ENCODE measurements at places on chromosomes 3 and 15.
A peak's percentile ranks its signal among the peaks of the same experiment; 100 is the strongest.

DNA sequence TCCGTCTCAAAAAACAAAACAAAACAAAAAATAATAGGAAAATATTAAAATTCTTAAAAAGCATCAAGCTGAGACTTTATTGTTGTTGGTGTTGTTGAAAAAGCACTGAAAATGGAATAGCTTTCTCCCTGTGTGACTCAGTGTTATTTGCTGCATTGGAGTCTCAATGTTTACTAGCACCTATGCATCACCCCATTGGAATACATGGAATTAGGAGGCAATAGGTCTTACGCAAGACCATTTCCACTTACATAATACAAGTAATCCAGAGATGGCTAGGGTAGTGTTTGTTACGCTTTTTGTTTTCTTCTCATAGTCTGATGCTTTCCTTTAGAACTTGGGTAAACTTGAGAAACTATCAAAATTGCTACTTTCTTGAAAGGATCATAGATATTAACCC is 15.2 kb downstream of the GXYLT2 start:
- no peak for DNase-seq

DNA sequence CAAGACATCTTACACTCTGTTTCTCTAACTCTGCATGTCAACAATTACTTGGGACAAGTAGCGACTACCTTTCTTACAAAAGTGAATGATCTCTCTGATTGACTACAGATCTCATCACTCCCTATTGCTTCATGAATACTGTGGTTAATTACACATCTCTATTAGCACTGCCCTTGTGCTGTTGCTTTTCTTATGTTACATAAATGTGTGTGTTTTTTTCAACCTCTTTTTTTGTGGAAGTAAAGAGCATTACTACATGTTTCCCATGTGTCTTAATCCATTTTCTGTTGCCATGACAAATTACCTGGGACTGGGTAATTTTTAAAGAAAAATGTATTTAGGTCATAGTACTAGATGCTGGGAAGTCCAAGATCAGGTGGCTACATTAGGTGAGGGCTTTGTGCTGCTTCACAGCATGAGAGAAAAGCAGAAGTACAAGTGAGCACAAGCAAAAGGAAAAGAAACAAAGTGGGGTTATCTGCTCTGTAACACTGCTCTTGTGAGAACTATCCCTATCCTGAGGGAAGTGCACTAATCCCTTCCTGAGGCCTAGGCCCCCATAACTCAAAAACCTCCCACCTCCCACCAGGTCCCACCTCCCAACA is 298.2 kb upstream of the SATB1 start:
- no peak for DNase-seq

DNA sequence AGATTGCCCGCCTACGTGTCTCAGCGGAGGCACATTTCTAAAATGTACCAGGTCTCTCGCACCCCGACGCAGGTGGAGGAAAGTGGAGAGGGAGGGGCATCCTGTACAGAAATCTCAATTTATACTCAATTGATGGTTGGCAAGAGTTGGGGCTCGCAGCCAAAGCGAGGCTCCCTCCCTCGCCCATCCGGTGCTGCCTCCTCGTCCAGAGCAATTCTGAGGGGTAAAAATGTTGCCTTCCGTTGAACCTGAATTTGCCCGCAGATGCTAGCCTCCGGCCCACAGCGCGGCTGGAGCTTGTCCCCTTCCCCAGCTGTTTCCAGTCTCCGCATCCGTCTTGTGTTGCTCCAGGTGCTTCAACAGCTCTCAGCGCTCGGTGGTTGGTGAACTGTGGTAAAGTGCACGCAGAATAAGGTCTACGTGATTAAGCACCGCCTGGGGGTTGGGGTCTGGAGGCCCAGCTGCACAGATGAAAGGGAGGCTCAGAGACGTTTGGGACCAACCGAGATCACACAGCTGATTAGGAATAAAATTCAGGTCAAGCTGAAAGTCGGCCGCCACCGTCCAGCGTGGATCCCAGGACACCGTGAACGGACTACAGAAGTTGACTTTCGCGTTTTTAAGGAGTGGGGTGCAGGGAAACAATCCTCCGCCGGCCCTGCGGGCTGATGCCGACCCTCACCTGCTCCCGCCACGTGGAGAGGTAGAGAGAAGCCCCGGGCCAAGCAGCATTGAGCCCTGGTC is 846 bp upstream of the POLG start:
- DNase-seq: peak; percentile 45

- no peak for DNase-seq
Observed at GRCh38 chr15:60972866-60973265, 256.2 kb downstream of the RORA start.

DNA sequence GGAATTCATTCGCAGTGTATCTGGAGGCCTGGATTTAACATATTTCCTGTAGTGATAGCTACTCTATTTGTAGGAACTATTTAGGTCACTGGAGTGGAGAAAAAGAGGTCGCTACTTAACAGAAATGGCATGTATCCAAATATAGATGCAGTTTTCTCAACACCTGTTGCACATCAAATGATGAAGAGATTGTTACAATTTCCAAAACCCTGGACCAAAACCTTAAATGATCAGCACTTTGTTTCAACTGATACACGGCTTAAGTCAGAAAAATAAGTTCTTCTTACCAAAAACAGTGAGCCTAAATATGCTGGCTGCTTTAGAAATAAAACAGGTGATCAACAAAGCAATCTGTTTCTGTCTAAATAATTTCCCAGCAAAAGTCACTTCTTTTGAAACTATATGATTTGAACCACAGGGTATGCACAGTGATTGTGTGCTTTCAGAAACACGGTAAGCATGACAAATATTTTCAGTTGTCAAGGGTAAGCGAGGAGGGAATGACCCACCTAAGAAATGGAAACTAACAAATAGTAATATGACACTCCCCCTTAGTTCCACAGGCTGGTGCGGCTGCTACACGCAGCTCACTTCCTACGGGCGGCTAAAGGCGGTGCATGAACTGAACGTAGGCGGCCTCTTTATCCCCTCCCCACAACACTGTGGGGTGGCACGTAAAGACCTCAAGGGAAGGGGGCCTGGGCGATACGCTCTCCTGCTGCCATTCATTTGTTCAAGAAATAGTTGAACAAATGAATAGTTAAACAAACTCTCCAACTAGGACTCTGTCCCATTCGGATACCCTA is 1.1 kb downstream of the EHD4 start:
- DNase-seq: peak; percentile 48

DNA sequence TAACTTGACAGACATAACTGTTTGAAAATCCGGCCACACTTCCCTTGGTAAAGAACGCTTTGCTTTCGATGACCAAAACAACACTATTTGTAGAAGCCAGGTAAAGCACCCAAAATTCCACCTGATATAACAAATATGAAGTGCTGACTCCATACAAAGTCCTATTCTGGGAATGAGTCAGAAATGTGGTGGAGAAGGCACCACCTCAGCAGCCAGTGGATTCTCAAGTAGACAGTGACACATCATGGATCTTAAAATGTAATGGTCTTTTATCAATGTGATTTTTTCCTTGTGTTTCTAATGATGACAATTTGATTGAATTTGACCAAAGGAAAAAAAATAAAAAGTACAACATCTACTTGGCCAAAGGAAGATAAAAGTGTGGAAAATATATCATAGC is 135.0 kb upstream of the WNT5A start:
- DNase-seq: no peak

DNA sequence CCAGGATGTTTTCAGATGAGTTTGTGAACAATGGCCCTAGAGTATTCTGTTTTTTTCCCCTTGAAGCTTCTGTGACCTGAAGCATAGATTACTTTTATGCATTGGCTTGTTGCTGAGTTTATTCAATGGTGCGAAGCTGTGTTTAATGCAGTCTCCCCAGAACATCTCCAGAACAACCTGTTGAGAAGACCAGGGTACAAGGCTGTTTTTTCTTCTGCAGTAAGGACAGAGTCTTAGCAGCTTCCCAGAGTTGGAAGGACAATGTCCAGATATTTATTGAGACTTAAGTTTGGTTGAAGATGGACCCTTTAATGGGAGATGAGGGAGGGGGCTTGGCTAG is 295.6 kb downstream of the LRTM1 start:
- DNase-seq: no peak

DNA sequence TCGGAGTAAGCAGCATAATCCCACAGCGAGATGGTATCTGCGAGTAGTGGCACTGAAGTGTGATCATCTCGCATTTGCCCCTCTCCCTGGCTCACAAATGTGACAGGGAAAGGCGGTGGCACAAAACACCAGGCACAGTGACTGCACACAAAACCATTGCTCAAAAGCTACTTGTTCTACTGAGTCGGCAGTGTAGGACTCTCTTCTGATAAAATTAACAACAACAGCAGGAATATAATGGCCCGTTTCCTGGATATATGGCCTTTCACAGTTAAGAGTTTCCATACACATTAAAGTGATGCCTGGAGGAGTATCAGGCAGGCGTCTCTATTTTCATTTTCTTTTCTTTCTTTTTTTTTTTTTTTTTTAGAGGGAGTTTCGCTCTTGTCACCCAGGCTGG is 69.0 kb downstream of the MYO1E start:
- no peak for DNase-seq

- DNase-seq: no peak
Observed at GRCh38 chr3:108602249-108602934, 12.9 kb downstream of the DZIP3 start.

DNA sequence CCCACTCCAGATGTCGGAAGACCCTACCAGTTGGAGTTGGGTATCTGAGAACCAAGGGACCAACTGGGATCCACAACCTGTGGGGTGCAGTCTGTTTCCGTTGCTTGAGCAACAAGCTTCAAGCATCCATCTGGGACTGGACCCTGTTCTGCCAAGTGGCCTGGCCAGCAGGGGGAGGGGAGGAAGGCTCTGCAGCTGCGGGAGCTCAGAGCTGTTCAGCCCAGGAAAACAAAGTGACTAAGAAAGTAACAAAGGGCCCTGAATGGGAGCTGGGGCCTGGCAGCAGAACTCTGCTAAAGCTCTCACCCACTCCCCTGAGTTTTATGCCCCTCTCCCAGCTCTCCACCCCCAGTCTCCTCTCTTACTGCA is 2.7 kb downstream of the TYRO3 start:
- DNase-seq: no peak

DNA sequence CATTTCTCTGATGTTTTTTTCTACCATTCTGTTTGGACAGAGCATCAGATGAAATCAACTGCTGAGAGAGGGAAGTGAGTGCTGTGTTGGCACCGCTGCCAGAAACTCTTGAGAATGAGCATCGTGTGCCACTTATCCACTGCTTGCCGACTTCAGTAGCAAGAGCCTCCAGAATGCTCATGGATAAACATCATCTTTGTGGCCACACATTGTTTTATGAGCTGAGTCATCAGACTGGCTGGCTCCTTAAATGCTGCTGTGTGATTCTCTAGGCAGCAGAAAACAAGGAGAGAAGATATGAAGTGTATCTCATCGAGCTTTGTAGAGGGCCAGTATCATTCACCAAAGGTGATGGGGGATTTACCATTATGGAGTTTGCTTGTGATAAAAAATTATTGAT is 3.4 kb upstream of the DOCK3 start:
- peak; percentile 55 for DNase-seq

GRCh38 chr3:119636249-119636648 is 24.1 kb downstream of the POPDC2 start:
- no peak for DNase-seq

DNA sequence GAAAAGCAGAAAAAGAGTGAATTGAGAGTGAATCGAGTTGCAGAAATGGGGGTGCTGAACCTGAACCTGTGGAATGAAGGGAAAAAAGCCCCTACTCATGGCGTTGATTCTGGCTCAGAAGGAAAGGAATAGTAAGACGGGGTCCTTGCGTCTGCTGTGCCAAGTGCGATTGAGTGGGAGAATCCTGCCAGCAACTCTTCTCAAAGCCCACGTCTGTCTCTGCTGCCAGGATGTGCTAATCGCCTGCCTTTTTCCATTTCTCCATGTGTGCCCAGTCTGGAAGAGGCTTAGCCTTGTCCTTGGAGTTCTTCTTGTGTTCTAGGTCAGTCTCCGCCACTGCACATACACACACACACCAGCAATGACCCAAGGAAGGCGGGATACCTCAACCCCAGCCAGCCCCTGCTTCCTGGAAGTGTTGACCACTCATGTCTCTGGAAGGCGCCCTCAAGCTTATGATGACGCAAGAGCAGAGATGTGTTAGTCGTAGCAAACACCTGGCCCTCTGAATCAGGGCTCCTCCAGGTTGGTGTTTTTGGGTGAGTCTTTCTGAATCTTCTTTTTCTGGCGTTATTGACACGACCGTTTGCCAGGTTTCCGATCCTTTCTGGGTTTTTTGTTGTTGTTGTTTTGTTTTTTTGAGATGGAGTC is 262.4 kb upstream of the PROK2 start:
- no peak for DNase-seq

DNA sequence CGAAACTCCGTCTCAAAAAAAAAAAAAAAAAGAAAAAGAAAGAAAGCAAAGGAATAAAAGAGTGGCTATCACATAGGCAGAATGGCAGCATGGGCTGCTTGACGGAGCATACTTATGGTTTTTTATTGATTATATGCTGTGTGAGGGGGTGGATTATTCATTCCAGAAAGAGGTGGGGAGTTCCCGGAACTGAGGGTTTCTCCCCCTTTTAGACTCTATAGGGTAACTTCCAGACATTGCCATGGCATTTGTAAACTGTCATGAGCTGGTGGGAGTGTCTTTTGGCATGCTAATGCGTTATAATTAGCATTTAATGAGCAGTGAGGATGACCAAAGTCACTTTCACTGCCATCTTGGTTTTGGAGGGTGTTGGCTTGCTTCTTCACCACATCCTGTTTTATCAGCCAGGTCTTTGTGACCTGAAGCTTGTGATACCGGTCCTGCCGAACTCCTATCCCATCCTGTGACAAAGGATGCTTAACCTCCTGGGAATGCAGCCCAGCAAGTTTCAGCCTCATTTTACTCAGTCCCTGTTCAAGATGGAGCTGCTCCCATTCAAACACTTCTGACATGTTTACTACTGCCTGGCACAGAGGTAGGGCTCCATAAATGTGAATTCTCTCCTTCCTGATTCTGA is 15.8 kb upstream of the ABHD17C start:
- no peak for DNase-seq

GRCh38 chr3:141164852-141165251 is 66.8 kb upstream of the PXYLP1 start:
- DNase-seq: no peak

- no peak for DNase-seq
Observed at GRCh38 chr3:172132159-172132586, 92.8 kb downstream of the FNDC3B start.

GRCh38 chr15:89186803-89187202 is 34.6 kb downstream of the RLBP1 start:
- DNase-seq: no peak
